Cardiac muscle cell (in vitro differentiated cells and primary cell): ENCODE measurements at places on chromosomes 1 and 21.

DNA sequence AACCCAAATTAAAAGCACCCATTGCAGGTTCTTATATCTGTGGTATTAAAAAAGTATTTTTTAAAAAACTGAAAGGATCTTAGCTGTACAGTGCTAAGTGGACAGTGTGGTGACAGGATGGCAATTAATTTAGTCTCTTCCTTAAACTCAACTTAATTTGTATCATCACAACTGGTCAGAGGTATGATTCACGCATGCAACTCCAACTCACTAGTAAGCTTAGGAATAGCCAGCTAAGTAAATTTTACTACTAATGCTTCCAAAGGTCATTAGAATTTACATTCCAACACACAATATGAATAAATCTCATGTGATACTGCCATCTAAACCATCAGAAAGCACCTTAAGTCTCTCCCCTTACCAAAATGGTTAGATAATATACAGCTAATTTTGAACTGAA is 35.4 kb downstream of the ENAH start:
- no peak for DNase-seq

DNA sequence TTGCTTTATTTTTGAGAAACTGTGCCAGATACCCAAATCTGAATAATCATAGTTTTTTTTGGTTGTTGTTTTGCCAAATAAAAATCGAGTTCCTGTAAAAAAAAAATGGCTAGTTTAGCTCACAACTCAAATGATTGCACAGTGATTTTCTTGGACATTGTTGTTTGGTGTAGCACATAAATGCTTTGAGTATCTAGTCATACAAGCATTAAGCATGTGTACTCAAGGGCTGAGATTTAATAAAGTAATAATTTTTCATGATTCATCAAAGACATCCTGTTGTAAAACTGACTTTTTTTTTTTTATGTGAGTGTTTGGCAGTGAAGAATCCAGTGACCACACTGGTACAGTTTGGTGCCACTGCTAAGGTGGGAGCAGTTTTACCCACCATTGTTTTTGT is 18.8 kb downstream of the ITSN1 start:
- DNase-seq: no peak

- DNase-seq: no peak
Observed at GRCh38 chr1:155706139-155706538, 17.2 kb downstream of the DAP3 start.

DNA sequence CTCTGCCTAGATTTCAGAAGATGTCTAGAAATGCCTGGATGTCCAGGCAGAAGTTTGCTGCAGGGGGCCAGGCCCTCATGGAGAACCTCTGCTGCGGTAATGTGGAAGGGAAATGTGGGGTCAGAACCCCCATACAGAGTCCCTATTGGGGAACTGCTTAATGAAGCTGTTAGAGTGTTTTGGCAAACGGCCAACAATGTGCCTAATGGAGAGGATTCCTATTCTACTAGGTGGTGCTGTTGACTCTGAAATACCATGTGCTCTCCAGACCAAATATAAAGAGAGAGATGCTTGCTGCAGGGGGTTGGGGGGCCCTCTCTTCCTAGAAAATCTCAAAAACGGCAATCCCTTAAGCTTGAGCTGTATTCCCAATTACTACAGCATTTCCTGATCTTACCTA is 57.1 kb upstream of the DR1 start:
- no peak for DNase-seq

- no peak for DNase-seq
Observed at GRCh38 chr21:42403611-42404231, at the start of gene UBASH3A. UBASH3A (plus strand) TSS chr21:42403902; CDS start chr21:42403946, 44 bp downstream.

DNA sequence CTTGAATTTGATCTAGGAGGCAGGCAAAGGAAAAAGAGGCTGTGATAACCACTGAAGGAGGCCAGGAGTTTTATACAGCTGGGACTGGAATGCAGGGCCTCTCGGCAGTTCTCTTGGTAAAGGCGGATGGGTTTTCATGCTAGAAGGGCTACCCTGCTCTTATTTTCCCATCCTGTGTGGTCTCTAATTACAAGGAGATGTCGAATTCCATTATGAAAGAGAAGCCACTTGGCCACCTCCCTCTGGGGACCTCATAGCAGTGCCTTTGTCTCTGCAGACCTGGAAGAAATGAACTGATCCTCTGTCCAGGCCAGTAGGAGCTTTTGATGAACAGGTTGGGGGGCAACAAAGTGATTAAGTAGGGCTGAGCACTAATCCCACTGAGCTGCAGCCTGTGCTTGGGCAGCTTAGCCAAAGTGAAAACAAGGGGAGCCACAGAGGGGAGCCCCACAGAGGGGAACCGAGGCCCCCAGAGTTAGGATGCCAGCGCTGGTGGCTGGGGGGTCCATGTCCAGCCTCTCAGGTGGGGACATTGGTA is 42.2 kb upstream of the BCAR3 start:
- no peak for DNase-seq

DNA sequence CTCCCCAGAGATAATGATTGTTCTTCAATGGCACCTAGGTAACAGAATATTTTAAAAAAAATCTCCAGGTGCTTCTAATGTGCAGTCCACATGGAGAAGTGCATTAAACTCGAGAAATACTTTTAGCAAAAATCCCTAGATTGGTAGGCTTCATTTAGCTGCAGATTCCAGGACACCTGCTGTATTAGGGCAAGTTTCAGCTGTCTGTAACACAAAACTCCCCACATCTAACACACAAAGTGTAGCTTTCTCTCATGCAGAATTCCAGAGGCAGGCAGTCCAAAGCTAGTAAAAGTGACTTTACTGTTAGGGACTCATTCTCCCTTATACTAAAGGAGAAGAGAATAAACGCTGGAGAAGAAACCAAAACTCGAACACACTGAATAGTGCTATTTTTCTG is 1414.3 kb upstream of the B3GALT2 start:
- DNase-seq: no peak

GRCh38 chr1:211939876-211940468 is 95.4 kb downstream of the INTS7 start:
- DNase-seq: no peak

- DNase-seq: peak; percentile 86
Observed at GRCh38 chr1:43453442-43454269, at the start of gene HYI. HYI (minus strand) TSS chr1:43453931; CDS start chr1:43453793, 138 bp downstream.

DNA sequence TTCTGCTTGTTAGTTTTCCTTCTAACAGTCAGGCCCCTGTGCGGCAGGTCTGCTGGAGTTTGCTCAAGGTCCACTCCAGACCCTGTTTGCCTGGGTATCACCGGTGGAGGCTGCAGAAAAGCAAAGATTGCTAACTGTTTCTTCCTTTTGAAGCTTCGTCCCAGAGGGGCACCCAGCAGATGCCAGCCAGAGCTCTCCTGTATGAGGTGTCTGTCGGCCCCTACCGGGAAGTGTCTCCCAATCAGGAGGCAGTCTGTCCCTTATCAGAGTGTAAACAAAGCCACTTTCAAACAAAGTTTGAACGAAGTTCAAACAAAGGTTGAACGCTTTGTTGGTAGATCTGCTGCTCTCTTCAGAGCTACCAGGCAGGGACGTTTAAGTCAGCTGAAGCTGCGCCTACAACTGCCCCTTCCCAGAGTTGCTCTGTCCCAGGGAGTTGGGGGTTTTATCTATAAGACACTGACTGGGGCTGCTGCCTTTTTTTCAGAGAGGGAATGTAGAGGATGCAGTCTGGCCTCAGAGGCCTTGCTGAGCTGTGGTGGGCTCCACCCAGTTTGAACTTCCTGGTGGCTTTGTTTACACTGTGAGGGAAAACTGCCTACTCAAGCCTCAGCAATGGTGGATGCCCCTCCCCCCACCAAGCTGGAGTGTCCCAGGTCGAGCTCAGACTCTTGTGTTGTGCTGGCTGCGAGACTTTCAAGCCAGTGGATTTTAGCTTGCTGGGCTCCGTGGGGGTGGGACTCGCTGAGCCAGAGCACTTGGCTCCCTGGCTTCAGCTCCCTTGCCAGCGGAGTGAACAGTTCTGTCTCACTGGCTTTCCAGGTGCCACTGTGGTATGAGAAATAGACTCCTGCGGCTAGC is 401.8 kb downstream of the SRGAP2C start:
- no peak for DNase-seq

DNA sequence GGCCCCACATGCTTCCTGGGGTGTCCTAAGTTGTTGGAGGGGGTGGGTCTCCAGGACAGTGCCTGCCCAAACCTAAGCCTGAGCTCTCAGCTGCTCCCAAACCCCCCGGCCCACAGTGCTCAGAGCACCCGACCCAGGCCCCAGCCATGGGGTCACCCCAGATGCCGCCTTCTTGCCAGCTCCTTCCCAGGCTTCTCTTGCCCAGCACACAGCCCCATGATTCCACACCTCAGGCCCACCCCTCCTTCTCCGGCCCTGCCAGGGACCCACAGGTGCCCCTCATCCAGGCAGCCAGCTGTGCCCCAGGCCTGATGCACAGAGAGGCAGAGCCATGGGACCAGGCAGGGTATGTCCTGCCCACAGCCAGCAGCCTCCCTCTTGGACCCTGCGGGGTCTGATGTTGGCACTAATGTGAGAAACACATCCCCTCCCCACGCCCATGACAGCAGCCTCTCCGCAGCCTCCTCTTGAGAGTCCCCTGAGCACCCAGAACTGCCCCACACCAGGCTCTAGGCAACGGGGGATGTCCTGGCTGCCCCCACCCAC is 4.9 kb downstream of the WNT9A start:
- DNase-seq: no peak

GRCh38 chr1:203166192-203166940 is 9.3 kb downstream of the MYBPH start:
- no peak for DNase-seq

GRCh38 chr1:209651138-209651587 is 1.1 kb downstream of the LAMB3 start:
- DNase-seq: peak; percentile 77
